DMS79 (cell line): ENCODE measurements at places on chromosomes 13 and 19.

- DNase-seq: no peak
Observed at GRCh38 chr13:54150851-54151250, 1122.2 kb downstream of the OLFM4 start.

DNA sequence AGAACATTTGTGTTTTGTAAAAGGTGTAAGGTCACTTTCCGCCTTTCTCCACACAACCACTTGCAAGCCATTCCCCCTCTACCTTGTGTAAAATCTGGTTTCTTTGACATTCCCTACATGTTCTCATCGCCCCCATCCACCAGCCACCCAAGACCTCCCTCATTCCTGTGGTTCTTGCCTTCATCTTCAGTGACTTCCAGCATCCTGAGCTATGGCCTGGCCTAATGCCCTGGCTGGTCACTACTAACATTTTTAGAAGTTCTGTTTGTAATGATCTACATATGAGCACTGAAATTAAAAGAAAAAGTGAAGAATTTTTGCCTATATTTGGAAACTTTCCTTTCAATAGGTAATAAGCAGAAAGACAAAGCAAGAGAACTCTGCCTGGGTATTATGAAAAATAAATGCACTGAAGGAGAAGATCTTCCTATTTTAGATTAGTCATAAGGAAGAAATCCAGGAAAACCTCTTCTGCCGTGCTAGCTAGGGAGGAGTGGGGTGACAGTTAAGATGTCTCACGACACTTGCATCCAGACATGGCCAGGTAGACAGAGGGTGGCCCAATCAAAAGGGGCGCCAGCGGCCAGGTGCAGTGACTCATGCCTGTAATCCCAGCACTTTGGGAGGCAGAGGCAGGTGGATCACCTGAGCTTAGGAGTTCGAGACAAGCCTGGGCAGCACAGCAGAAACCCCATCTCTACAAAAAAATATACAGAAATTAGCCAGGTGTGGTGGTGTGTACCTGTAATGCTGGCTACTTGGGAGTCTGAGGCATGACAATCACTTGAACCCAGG lies 28.1 kb upstream of the MPHOSPH8 start:
- no peak for DNase-seq

DNA sequence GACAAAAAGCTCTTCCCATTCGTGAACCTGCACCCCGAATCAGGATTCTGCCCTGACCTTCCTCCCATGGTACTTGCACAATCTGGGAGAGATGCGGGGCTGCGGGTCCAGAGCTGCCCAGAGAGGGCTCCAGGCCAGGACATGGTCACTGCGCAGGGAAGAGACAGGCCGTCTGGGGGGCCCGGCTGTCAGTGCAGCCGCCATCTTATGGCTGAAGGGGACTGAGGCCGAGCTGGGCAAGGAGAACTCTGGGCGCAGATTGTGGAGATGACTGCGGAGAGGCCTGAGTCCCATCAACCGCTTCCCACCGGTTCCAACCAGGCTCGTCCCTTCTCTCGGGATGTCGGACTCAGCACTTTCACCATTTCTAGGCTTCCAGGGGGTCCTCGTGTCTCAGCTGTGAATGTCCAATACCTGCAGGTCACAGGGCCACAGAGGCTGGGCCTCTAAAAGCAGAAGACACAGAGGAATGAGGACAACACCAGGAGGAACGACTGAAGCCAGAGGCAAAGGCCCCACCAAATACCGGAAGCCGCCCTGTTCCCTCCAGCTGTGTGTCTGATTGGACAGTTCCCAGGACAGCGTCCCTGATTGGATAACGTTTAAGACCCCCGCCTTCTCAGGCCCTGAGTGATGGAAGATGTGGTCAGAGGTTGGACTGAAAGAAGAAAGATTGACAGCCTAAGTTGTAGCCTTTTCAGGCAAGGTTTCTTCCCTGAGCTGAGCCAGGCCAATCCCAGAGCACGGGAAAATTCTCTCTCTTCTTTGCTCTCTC lies 117.1 kb upstream of the ZNF91 start:
- no peak for DNase-seq

GRCh38 chr13:79812070-79812850 lies 331.3 kb downstream of the NDFIP2 start:
- no peak for DNase-seq

- DNase-seq: no peak
Observed at GRCh38 chr19:2629491-2630351, 72.8 kb downstream of the GNG7 start.

DNA sequence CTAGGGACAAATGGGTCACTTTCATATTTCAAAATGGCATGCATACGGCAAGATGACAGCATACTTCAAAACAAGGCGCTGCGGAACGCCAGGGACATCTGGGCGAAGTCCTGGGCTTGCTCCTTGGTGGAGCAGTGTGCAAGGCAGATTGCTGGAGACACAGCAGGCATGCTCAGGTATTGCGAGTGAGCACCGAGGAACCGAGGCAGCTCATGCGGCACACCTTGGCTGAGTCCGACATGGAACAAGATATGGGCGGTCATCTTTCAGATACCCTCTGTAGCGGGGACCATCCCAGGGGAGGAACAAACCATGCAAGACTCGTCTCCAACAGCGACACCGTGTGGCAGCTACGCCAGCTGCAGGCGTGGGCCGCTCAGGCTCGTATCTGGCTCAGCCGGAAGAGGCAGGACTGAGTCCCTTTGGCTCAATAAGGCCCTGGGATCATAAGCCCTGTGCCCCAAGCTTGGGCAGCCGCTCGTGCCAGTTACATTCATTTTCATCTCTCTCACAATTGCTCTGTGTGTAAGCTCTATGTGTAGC lies 112.4 kb downstream of the NUFIP1 start:
- DNase-seq: no peak
